Glutamatergic neuron (in vitro differentiated cells): ENCODE measurements at places on chromosomes 1 and 21. TPM values are rescaled to one million over a fixed set of nuclear protein-coding genes. Genes with fewer than 3 reads are reported as not detected.

DNA sequence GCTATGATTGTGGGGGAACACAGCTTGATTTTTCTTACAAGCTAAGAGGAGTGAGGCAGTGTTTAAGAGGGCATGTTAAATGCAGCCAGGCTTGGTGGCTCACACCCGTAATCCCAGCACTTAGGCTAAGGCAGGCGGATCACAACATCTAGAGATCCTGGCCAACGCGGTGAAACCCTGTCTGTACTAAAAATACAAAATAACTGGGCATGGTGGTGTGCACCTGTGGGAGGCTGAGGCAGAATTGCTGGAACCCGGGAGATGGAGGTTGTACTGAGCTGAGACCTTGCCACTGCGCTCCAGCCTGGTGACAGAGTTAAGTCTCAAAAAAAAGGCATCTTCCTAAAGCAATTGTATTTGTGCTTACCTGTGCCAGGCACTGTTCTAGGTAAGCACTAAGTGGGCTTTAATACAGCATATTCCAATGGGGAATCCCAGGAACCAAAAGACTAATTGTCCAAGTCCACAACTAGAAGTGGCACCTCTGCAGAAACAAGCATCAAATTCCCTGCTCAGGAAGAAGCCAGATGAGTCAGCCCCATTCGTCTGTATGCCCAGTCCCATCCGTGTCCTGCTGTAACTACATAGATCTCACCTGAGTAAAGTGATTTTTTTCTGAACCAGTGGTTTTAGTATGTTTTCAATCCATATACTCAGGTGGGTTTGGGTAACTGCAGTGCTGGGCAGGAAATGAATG, 4.6 kb downstream of the RCC1 start:
- H3K4me3 ChIP-seq, result no peak overlapping the region
- H3K27ac ChIP-seq, result peak overlapping the region; percentile 33
- H3K4me1 ChIP-seq, result peaks cover 10% of the 10 kb centered on the region
- H3K36me3 ChIP-seq, result no peaks in the 10 kb centered on the region

- no peak for DNase-seq
- no peaks in the 10 kb centered on the region for H3K36me3 ChIP-seq
- H3K4me3 ChIP-seq, result no peak overlapping the region
- H3K27ac ChIP-seq, result no peak overlapping the region
Measured at GRCh38 chr1:236045771-236046170, 19.1 kb downstream of the NID1 start.

- peaks cover 8% of the 10 kb centered on the region for H3K4me1 ChIP-seq
- no peak for DNase-seq
- peak overlapping the region; percentile 50 for H3K27ac ChIP-seq
- H3K4me3 ChIP-seq, result peak overlapping the region; percentile 71
- no peaks in the 10 kb centered on the region for H3K36me3 ChIP-seq
Measured at GRCh38 chr1:155313261-155313660, 4.6 kb downstream of the FDPS start.

DNA sequence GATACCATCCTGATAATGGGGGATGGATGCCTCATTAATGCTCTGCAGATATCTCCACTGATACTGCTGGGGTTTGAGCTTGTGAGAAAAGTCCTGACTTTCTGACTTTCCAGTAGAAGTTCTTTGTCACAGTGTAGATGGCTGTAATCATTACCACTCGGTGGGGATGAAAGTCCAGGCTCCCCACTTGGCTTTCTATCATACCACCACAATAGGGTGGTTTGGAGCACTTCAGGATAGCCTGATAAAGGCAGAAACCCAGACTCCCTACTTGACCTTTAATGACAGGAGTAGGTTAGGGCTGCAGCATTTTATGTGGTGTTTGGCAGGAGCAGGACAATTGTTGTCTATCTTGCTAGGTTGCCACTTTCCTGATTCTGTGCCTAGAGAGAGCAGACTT, 294.1 kb downstream of the BRINP3 start:
- no peak for DNase-seq
- no peak overlapping the region for H3K4me3 ChIP-seq
- no peak overlapping the region for H3K27ac ChIP-seq

DNA sequence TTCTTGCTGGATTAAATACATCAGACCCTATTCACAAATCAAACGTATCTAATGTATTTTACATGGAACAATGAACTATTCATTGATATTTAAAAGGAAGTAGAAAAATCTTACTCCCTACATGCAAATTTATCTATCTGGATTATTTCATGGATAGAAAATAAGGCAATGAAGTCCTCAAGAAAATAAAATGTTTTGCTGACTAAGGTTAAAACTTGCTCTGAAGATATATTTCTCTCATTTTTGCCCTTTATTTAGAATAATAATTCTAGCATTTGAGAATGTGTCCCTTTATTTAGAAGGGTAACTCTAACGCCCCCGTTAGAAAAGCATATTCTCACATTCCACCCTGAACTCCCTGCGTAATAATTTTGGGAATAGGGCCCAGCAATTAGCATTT, 627.0 kb upstream of the ZP4 start:
- H3K36me3 ChIP-seq, result peaks cover 4% of the 10 kb centered on the region
- H3K27ac ChIP-seq, result no peak overlapping the region
- no peaks in the 10 kb centered on the region for H3K4me1 ChIP-seq

GRCh38 chr1:1540818-1541628, 599 bp upstream of the TMEM240 start:
- H3K4me3 ChIP-seq, result no peak overlapping the region
- peak; percentile 16 for DNase-seq
- H3K27ac ChIP-seq, result no peak overlapping the region
- peaks cover 12% of the 10 kb centered on the region for H3K27me3 ChIP-seq
- no peaks in the 10 kb centered on the region for H3K36me3 ChIP-seq
- H3K4me1 ChIP-seq, result peaks cover 5% of the 10 kb centered on the region

- H3K27me3 ChIP-seq, result peaks cover 15% of the 10 kb centered on the region
- H3K36me3 ChIP-seq, result no peaks in the 10 kb centered on the region
- DNase-seq, result peak; percentile 59
- H3K4me3 ChIP-seq, result peak overlapping the region; percentile 11
- peak overlapping the region; percentile 66 for H3K27ac ChIP-seq
- peaks cover 11% of the 10 kb centered on the region for H3K4me1 ChIP-seq
Measured at GRCh38 chr1:2300851-2301606, 72.9 kb downstream of the SKI start.

DNA sequence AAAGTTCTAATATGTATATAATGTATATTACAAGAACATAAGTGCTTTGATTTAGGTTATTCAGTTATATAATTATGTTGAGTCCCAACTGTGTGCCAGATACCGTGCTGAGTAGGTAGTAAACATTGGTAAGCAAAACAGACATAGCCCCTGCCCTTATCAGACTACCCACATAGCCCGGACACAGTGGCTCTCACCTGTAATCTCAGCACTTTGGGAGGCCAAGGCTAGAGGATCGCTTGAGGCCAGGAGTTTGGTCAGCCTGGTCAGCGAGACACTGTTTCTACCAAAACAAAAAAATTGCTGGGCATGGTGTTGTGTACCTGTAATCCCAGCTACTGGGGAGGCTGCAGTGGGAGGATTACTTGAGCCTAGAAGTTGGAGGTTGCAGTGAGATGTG, 30.7 kb downstream of the RNF11 start:
- no peak overlapping the region for H3K27ac ChIP-seq
- H3K27me3 ChIP-seq, result no peaks in the 10 kb centered on the region
- peaks cover 2% of the 10 kb centered on the region for H3K4me1 ChIP-seq

DNA sequence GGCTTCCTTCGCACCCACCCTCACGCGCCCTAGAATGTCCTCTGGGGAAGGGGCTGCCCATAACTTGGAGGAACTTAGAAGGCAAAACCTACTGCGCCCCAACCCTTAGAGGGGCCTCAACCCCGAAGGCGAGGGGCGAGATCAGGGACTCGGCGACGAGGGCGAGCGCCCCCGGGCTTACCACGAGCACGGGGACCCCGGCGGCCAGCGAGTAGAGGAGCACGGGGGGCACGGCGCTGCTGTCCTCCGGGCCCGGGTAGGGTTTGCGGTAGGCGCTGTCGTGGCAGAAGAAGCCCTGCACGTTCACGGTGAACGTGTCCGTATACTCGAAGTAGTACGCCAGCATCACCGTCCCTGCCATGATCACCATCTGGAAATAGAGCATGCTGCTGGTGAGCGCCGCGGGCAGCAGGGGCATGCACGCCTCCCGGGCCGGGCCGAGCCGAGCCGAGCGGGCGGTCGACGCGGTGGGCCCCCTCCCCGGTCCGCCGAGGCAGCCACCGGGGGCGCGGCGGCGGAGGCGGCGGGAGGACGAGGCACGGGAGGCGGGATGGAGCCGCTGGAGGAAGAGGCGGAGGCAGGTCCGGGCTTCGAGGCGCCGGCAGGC, 304 bp downstream of the PLPPR5 start:
- H3K27ac ChIP-seq, result no peak overlapping the region
- H3K27me3 ChIP-seq, result peaks cover 6% of the 10 kb centered on the region
- H3K4me1 ChIP-seq, result peaks cover 3% of the 10 kb centered on the region

GRCh38 chr1:174491606-174492005, 43.8 kb downstream of the GPR52 start:
- no peaks in the 10 kb centered on the region for H3K27me3 ChIP-seq
- no peak overlapping the region for H3K4me3 ChIP-seq
- no peaks in the 10 kb centered on the region for H3K36me3 ChIP-seq
- no peak overlapping the region for H3K27ac ChIP-seq
- peaks cover 6% of the 10 kb centered on the region for H3K4me1 ChIP-seq

DNA sequence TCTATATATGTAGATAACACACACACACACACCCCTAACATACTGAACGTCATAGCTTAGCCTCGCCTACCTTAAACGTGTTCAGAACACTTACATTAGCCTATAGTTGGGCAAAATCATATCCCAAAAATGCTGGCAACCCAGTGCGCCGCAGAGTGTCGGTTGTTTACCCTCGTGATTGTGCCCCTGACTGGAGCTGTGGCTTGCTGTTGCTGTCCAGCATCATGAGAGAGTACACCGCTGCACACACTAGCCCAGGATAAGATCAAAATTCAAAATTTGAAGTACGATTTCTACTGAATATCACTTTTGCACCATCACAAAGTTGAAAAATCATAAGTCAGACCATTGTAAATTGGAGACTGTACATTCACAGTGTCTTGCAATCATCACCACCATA, 73.1 kb upstream of the COG2 start:
- H3K36me3 ChIP-seq, result no peaks in the 10 kb centered on the region
- H3K4me3 ChIP-seq, result no peak overlapping the region
- no peak for DNase-seq
- H3K27ac ChIP-seq, result no peak overlapping the region
- no peaks in the 10 kb centered on the region for H3K27me3 ChIP-seq

GRCh38 chr1:156155756-156156510, 2.5 kb downstream of the SEMA4A start:
- peaks cover 10% of the 10 kb centered on the region for H3K27me3 ChIP-seq
- H3K27ac ChIP-seq, result no peak overlapping the region
- no peak for DNase-seq
- H3K4me1 ChIP-seq, result no peaks in the 10 kb centered on the region
- H3K36me3 ChIP-seq, result no peaks in the 10 kb centered on the region
- no peak overlapping the region for H3K4me3 ChIP-seq

- peak overlapping the region; percentile 87 for H3K27ac ChIP-seq
- DNase-seq, result peak; percentile 72
- H3K27me3 ChIP-seq, result peaks cover 21% of the 10 kb centered on the region
- H3K4me3 ChIP-seq, result peak overlapping the region; percentile 88
Measured at GRCh38 chr1:156677616-156678596, 699 bp upstream of the NES start.

DNA sequence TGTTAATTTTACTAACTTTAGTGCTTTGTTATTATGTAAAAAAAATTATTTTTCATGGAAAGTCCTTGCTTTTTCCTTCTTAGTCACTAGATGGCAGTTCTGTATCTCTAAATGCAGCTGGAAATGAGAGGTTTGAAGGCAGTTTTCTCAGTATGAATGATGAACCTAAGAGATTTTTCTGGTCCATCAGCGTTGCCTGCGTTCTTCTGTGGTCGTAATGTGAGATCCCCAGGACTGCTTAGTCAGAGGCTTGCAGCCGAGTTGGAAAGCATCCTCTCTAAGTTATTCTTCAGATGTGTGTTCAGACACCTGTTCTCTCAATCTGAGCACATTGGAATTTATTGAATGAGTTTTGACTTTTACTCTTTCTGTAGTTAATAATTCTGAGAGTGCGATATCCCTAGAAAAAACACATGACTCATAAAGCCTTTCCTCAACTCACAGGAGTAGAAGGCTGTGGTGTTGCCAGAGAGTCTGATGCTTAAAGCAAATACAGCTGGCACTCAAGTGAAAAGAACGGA, 99.3 kb downstream of the FMN2 start:
- peaks cover 4% of the 10 kb centered on the region for H3K27me3 ChIP-seq
- DNase-seq, result no peak
- H3K36me3 ChIP-seq, result no peaks in the 10 kb centered on the region
- H3K27ac ChIP-seq, result no peak overlapping the region
- no peak overlapping the region for H3K4me3 ChIP-seq

GRCh38 chr1:55275151-55275748, 60.1 kb upstream of the USP24 start:
- peaks cover 5% of the 10 kb centered on the region for H3K27me3 ChIP-seq
- no peaks in the 10 kb centered on the region for H3K36me3 ChIP-seq
- no peak overlapping the region for H3K4me3 ChIP-seq
- H3K27ac ChIP-seq, result no peak overlapping the region
- DNase-seq, result no peak
- H3K4me1 ChIP-seq, result peaks cover 8% of the 10 kb centered on the region

- no peak overlapping the region for H3K4me3 ChIP-seq
- no peaks in the 10 kb centered on the region for H3K4me1 ChIP-seq
- H3K27ac ChIP-seq, result no peak overlapping the region
- H3K36me3 ChIP-seq, result no peaks in the 10 kb centered on the region
- DNase-seq, result no peak
Measured at GRCh38 chr1:215226757-215227156, 144.2 kb downstream of the KCNK2 start.

- no peak overlapping the region for H3K27ac ChIP-seq
- no peaks in the 10 kb centered on the region for H3K4me1 ChIP-seq
- H3K27me3 ChIP-seq, result no peaks in the 10 kb centered on the region
- H3K36me3 ChIP-seq, result no peaks in the 10 kb centered on the region
Measured at GRCh38 chr1:57872913-57873312, 449.1 kb upstream of the DAB1 start.

DNA sequence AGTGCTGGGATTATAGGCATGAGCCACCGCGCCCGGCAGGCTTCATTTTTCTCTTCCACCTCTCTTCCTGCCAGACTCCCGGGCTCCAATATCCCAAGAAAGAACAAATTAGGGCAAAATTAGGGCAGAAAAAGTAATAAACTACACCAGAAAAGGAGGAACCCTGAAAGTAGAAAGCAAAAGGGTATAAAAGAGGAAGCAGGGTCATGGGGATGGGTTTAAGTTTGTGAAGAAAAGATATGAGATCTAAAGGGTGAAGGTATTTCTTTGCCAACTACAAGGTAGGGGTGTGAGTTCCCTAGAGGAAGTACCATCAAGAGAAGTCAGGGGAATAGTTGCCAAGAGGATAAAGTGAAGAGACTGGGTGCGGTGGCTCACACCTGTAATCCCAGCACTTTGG, 9.9 kb downstream of the PTPN22 start:
- no peak overlapping the region for H3K27ac ChIP-seq
- H3K36me3 ChIP-seq, result no peaks in the 10 kb centered on the region
- H3K4me3 ChIP-seq, result no peak overlapping the region
- no peak for DNase-seq

CLDN8 gene
- not detected for total RNA-seq

COL8A2 gene
- total RNA-seq, result not detected

MCOLN3 gene
- not detected for total RNA-seq

BCL10 gene
- 21.9 TPM for total RNA-seq

TCHHL1 gene
- total RNA-seq, result not detected

KCNA10 gene
- total RNA-seq, result not detected

KRTAP10-1 gene
- not detected for total RNA-seq

TAS1R3 gene
- 1.3 TPM for total RNA-seq
